ENCODE measurements at places on chromosomes 12 and 14.

DNA sequence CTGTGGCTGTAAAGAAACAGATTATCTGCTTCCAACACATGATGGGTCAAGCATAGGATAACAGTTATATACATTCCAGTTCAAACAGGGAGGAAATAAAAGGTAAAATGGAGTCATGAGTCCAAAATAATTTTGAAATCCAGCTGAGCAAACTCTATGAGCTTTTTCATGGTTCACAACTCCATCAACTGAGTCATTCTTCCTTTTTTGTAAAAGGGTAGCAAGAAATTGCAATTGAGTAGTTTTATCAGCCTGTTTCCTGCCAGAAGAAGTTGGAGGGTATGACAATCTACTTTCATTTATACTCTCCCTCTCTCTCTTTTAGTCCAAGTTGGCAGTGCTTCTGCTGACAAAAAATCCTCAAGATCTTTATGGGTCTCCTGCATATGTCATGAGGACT lies 95.6 kb downstream of the CPNE8 start:
- DNase-seq: no peak

GRCh38 chr14:22664261-22664660 lies 20.1 kb upstream of the OR6J1 start:
- no peak for DNase-seq

DNA sequence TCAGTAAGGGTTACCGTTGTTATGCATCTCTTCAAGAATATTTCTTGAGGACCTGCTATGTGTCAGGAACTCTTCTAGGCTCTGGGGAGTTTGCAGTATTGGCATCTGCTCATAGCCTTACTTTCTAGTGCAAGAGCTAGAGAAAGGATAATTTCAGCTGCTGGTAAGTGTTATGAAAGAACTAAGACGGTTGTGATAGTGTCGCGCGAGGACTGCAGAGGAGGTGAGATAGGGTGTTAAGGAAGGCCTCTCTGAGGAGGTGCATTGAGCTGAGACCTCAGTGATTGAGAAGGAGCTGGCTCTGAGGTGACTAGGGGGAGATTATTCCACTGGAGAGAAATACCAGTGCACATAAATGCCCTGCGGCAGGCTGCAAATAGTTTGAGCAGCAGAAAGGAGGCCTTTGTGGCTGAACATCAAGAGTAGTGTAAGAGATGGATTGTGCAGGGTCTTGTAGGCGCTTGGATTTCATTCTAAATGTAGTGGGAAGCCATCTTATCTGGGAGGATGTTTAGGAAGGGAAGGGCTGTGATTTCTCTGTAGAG lies 824 bp downstream of the DDX55 start:
- DNase-seq: peak; percentile 13

- no peak for DNase-seq
Measured at GRCh38 chr12:6093764-6094163, 30.7 kb downstream of the VWF start.

GRCh38 chr14:30872602-30873001 lies 1.8 kb upstream of the COCH start:
- no peak for DNase-seq
